ENCODE measurements at places on chromosomes 16 and 17. TPM values are rescaled to one million over a fixed set of nuclear protein-coding genes. Genes with fewer than 3 reads are reported as not detected.

GRCh38 chr16:13269905-13270528 is 368.6 kb downstream of the SHISA9 start:
- no peaks in the 10 kb centered on the region for H3K36me3 ChIP-seq
- H3K4me3 ChIP-seq = no peak overlapping the region
- peak; percentile 24 for DNase-seq
- no peaks in the 10 kb centered on the region for H3K27me3 ChIP-seq
- peaks cover 4% of the 10 kb centered on the region for H3K4me1 ChIP-seq

ARMC5 gene
- total RNA-seq = 12.2 TPM

DNA sequence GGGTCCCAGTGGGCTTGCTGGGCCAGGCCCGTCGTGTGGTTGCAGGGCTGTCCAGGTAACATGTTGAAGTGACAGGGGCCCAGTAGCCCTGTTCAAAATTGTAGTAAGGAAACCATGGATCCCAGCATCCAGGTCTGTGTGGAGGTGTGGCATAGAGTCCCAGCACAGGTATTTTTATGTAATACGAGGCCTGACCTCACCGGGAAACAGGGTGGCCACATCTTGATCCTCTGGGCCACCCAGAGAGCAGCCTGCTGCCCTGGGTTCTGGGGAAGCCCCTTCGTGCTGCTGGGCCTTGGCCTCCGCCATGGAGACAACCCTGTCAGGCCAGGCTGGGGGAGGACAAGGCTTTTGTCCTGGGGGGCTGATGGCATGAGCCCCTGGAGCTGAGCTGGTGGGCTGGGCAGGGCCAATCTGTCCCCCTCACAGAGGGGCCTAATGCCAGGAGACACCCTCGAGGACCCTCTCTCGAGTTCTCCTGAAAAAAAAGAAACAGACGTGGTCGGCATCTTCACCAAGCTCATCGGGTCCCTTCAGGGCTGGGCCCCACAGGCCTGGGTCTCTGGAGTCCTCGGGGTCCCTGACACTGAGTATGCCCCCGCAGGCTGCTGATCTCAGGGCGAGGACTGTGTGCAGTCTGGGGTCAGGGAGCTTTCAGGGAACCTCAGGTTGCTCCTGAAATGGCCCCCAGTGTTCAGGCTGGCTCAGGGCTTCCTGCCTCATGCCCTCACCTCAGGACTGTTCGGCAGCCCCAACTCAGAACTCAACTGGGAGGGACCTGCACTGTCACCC is 47.8 kb downstream of the TNFRSF13B start:
- H3K27me3 ChIP-seq = no peaks in the 10 kb centered on the region

- H3K4me3 ChIP-seq = no peak overlapping the region
- no peaks in the 10 kb centered on the region for H3K27me3 ChIP-seq
- no peaks in the 10 kb centered on the region for H3K36me3 ChIP-seq
- H3K4me1 ChIP-seq = no peaks in the 10 kb centered on the region
- H3K27ac ChIP-seq = no peak overlapping the region
Observed at GRCh38 chr17:27768858-27769410, 31.4 kb downstream of the NOS2 start.

GRCh38 chr16:46607529-46607928 is 13.7 kb downstream of the SHCBP1 start:
- no peaks in the 10 kb centered on the region for H3K27me3 ChIP-seq
- H3K36me3 ChIP-seq = no peaks in the 10 kb centered on the region
- H3K4me3 ChIP-seq = no peak overlapping the region
- no peaks in the 10 kb centered on the region for H3K4me1 ChIP-seq
- no peak overlapping the region for H3K27ac ChIP-seq
- DNase-seq = peak; percentile 51

SLFN12L gene
- total RNA-seq = 0.03 TPM

NUDT21 gene
- 75.3 TPM for total RNA-seq

DNA sequence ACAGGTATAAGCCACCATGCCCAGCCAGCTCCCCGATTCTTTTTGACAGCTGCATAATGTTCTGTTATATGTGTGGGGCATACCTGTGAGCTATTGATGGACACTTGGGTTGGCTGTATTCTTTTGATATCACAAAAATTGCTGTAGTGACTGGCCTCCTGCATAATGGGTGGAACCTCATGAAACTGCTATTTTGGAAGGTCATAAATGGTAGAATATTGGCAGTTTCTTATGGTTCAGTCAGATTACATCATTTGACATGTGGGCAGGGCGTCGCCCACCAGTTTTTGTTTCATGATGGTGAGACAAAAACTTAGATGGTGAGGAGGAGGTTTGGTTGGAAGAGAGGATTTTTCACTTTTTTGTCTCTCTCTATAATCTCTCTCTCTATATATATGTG is 26.7 kb upstream of the POLR3E start:
- DNase-seq = no peak
- H3K4me1 ChIP-seq = no peaks in the 10 kb centered on the region
- H3K27ac ChIP-seq = no peak overlapping the region
- no peaks in the 10 kb centered on the region for H3K36me3 ChIP-seq
- no peak overlapping the region for H3K4me3 ChIP-seq

NME1 gene
- total RNA-seq = 50.9 TPM

DNA sequence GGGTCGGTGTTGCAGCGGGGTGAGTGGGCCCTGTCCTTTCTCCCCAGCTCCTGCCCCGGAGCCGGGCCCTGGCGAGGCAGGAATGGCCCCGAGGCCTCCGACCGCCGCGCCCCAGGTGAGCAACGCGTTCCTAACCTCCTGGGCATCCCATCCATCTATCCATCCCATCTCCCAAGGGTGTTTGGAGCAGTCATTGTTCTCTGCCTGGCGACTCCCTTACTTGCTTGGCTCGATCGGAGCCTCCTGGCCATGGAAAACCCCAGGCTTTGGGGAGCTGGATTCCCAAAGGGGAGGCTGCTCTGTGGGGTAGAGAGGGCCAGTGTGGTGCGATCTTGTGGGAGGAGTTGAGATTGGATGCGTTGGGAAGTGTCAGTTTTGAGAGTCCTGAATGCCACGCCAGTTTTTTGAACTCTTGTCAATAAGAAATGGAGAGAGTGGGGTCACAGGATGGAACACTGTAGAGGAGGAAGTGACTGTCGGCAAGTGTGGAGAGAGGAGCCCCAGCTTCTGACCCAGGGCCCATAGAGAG is 684 bp downstream of the ZFP90 start:
- DNase-seq = peak; percentile 19
- H3K27me3 ChIP-seq = no peaks in the 10 kb centered on the region
- H3K36me3 ChIP-seq = peaks cover 3% of the 10 kb centered on the region
- H3K4me1 ChIP-seq = peaks cover 3% of the 10 kb centered on the region

ARHGDIG gene
- total RNA-seq = 0.48 TPM

DNA sequence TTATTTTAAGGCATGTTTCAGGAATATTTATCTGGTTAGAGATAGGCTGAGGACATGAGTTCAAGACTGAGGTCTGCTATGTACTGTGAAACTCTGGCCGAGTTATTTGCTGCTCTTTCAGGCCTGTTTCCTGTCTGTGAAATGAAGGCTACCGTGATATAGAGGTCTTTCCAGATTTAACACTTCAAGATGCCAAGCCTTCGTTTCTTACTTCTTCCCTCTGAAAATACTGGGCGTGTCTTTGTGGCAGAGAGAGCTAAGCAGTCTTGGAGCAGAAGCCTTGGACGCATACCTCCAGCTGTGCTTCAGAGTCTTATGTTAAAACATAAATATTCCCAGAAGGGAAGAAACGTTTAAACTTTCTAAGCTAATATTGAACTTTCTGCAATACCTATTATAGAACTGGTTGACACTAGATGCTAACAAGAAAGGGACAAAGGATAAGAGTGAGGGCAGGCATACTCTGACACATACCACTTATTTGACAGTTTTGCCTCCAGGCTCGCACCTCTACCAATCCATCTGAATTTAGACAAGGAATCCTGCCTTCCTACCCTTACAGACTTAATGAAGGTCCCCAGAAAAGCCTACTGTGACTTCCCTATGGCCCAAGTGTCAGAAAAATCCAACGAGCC is 17.5 kb downstream of the WIPI1 start:
- no peaks in the 10 kb centered on the region for H3K36me3 ChIP-seq
- no peak for DNase-seq
- peaks cover 21% of the 10 kb centered on the region for H3K4me1 ChIP-seq

GJC1 gene
- 11.4 TPM for total RNA-seq

DNA sequence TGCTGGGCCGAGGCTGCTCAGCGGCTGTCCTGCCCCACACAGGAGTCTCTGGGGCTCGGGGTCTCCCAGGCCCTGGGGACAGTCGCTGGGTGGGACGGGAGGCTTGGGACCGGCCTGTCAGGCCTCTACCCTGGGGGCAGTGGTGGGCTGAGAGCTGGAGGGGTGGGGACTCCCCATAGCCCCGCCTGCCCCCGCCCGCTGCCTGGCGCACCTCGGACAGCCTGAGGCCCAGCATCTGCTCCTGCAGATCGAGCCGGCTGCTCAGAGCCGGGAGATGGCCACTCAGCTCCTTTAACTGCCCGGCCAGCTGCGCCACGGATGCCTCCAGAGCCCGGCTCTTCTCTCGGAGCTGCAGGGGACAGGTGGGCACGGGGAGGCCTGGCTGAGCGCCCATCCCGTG is 6.7 kb downstream of the PERCC1 start:
- H3K27me3 ChIP-seq = no peaks in the 10 kb centered on the region
- H3K27ac ChIP-seq = no peak overlapping the region
- no peak for DNase-seq
- no peaks in the 10 kb centered on the region for H3K36me3 ChIP-seq
- no peaks in the 10 kb centered on the region for H3K4me1 ChIP-seq

KCNH4 gene
- total RNA-seq = 0.17 TPM

ITGA3 gene
- 26.3 TPM for total RNA-seq

DNA sequence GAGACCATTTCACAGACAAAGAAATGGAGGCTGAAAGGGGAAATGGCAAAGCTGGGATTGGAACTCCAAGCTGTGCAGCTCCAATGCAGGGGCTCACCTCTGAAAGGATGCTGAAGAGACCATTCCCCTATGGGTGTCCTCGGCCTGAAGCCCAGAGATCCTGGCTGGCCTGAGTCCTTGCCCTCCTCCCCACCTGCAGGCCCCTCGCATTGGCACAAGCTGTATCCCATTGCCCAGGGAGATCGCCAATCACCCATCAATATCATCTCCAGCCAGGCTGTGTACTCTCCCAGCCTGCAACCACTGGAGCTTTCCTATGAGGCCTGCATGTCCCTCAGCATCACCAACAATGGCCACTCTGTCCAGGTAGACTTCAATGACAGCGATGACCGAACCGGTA is 2.6 kb downstream of the CA7 start:
- H3K4me3 ChIP-seq = no peak overlapping the region
- no peaks in the 10 kb centered on the region for H3K36me3 ChIP-seq
- H3K27me3 ChIP-seq = peaks cover 43% of the 10 kb centered on the region
- DNase-seq = no peak

DNA sequence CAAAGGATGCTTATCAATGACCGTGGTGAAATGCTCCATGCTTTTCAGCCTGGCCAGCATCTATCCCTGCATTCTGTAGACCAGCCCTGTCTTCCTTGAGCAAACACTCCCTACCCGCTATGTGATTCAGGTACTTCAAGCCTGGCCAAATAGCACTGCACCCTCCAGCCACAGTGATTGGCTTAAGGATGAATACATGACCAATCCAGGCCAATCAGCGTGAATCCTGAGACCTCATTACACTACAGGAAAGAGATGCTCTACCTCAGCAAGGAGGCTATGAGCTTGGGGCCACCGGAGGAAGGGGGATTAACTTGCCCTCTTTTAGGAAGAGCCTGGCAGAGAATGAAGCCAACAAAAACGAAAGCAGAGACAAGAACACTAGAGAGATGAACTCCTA is 162.5 kb downstream of the ZNF423 start:
- H3K27ac ChIP-seq = no peak overlapping the region
- H3K4me3 ChIP-seq = no peak overlapping the region
- no peaks in the 10 kb centered on the region for H3K36me3 ChIP-seq
- DNase-seq = no peak
- no peaks in the 10 kb centered on the region for H3K27me3 ChIP-seq

PERCC1 gene
- total RNA-seq = 2.0 TPM

DNA sequence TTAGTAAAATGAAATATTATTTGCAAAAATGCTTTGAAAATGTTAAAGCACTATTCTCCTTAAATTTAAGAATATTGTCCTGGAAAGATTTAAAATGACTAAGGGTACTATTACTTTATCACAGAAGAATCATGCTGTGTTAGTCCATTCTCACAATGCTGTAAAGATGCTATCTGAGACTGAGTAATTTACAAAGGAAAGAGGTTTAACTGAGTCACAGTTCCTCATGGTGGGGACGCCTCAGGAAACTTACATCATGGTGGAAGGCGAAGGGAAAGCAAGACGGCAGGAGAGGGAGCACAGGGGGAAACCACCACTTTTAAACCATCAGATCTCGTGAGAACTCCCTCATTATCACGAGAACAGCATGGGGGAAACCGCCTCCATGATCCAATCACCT is 245.6 kb downstream of the IRX3 start:
- no peak overlapping the region for H3K4me3 ChIP-seq
- H3K4me1 ChIP-seq = no peaks in the 10 kb centered on the region
- H3K27ac ChIP-seq = no peak overlapping the region
- H3K36me3 ChIP-seq = no peaks in the 10 kb centered on the region
- no peak for DNase-seq

- H3K36me3 ChIP-seq = no peaks in the 10 kb centered on the region
- peak overlapping the region; percentile 59 for H3K27ac ChIP-seq
- no peak overlapping the region for H3K4me3 ChIP-seq
Observed at GRCh38 chr17:50440172-50440837, 14.3 kb downstream of the ACSF2 start.

GRCh38 chr17:37789771-37790541 is 45.1 kb upstream of the HNF1B start:
- H3K36me3 ChIP-seq = no peaks in the 10 kb centered on the region
- peaks cover 12% of the 10 kb centered on the region for H3K4me1 ChIP-seq
- no peak overlapping the region for H3K27ac ChIP-seq

DNA sequence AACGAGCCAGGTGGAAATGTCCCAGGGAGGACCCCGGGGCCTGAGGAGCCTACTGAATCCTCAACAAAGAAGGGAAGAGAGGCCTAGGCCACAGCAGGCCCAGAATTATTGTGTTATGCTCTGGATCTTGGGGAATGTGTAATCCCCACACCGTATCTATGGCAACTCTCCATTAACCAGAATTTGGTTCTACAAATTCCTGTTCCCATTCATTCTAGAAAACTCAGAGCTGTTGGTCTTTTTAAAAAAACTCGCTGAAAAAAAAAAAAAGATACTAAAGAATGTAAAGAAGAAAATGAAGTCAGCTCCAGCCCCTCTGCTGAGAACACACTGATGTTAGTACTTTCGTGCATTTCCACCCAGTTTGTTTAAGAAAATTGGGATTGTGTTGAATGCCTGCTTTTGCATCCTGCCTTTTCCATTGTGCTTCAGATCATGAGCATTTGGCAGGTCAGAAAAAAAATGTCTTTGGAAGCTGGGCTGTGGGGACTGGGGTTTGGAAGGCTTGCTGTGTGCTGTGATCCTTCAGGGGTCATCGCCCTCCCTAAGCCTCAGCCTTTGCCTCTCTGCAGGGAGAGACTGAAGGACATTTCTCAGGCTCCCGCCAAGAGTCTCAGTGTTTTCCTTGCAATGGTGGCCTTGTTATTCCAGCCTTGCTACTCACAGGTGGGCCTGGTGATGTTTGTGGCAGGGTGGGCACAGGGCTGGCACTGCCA is 69.5 kb downstream of the SREBF1 start:
- no peaks in the 10 kb centered on the region for H3K36me3 ChIP-seq
- peaks cover 57% of the 10 kb centered on the region for H3K4me1 ChIP-seq
- peak overlapping the region; percentile 40 for H3K27ac ChIP-seq
- DNase-seq = no peak
- H3K27me3 ChIP-seq = no peaks in the 10 kb centered on the region
